ENCODE measurements at places on chromosomes 1 and 21.

DNA sequence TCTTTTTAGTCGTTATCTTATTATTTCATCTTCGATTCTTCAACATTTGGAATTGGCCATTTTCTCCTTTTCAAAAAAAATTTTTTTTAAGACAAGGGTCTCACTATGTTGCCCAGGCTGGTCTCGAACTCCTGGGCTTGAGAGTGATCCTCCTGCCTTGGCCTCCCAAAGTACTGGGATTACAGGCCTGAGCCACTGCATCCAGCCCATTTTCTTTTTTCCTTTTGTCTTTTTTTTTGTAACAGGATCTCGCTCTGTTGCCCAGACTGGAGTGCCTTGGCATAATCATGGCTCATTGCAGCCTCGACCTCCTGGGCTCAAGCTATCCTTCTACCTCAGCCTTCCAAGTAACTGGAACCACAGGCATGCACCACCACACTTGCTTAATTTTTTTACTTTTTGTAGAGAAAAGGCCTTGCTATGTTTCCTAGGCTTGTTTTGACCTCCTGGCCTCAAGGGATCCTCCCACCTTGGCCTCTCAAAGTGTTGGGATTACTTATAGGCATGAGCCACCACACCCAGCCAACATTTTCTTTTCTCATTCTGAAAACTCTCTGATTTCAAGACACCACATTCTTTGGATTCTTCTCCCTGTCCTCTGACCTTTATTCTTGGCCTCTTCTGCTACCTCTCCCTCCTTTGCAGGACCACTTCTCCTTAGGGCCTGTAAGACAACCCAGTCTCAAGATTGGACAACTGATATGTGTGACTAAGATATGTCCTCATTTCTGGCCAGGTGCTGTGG lies 6.0 kb upstream of the MAP1LC3C start:
- no peak for DNase-seq

- no peak for DNase-seq
Measured at GRCh38 chr1:21741206-21741605, 41.7 kb downstream of the USP48 start.

DNA sequence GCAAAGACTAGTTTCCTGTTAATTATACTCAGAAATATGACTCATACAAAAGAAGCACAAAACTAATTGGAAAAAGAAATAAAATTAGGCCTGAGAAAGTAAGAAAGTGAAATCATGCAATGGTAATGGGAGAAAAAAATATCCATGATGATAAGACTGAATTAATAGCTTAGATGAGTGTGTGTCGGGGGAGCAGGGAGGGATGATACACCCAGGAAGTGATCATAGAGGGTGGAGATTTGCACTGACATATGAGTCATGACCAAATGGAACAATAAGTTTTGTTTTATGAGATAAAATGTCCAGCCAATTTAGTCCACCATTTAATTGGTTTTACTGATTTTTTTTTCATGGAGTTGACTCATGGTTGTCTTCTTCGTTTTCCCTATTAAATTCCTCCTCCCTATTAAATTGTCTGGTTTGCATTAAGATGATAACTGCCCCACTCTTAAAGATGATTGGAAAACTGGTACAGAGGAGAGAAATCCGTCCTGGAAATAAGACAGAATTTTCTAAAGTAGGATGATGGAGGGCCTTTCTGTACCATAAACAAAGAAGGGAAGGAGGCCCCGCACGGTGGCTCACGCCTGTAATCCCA lies 111.7 kb upstream of the KCNJ6 start:
- no peak for DNase-seq

DNA sequence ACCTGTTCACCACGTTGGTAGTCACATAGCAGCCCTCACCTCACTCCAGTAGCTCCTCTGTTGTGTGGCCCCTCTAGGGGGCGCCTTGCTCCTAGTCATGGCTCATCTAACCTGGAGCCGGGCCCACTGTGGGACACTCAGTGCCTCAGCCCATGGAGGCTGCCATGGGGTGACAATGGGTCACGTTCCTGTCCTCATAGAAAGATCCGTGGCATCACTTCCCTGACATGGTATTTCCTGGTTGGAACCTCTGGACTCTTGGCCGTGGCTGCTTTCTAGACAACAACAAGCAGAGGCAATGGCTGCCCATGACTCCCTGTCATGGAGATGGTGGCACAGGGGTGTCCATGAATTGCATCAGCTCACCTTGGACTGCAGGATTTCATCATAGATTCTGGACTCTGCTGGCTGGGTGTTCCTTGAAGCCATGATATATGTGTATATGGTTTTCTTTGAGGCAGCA lies 27.5 kb upstream of the SLAMF6 start:
- peak; percentile 100 for DNase-seq

DNA sequence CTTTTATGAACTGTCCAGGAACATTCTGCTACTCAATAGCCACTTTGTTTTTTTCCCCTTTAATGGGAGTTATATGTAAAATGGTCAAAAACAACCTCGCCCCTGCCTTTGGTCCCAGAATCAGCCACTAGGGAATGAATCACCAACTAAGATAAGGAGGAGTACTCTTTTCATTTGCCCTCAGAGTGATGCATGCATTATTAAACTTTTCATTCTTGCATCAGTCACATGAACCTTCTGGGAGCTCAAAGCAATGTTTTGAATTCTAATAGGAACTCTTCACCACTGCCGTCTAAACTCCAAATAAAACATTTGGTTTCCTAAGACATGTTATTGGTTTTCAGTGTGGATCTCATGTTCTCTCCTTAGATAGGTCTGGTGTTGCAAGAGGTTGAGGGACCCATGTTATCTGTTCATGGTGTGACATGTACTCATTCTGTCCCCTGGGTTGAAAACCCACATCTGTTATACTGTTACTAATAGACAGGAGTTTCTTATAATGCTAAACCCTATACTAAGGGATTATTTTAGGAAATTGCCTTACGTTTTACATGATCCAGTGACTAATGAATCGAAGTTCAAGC lies 17.8 kb upstream of the HSD17B7 start:
- no peak for DNase-seq

DNA sequence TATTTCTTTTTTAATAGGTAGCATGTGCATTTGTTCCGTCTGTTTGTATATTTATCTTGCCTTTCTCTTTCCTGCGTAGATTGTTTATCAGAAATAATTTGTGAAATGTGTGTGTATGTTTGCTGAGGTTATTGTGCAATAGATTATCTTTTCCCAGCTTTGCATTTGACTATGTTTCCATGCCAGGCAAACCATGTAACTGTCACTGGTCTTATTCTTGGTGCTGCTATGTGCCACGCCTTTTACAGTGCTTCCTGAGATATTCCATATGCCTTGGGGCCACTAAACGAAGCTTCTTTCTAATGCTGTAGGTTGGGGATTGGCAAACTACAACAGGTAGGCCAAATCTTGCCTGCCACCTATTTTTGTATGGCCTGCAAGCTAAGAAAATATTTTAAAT lies 598.8 kb downstream of the PLPP3 start:
- DNase-seq = no peak

- DNase-seq = no peak
Measured at GRCh38 chr1:219293410-219293809, 119.7 kb downstream of the LYPLAL1 start.

DNA sequence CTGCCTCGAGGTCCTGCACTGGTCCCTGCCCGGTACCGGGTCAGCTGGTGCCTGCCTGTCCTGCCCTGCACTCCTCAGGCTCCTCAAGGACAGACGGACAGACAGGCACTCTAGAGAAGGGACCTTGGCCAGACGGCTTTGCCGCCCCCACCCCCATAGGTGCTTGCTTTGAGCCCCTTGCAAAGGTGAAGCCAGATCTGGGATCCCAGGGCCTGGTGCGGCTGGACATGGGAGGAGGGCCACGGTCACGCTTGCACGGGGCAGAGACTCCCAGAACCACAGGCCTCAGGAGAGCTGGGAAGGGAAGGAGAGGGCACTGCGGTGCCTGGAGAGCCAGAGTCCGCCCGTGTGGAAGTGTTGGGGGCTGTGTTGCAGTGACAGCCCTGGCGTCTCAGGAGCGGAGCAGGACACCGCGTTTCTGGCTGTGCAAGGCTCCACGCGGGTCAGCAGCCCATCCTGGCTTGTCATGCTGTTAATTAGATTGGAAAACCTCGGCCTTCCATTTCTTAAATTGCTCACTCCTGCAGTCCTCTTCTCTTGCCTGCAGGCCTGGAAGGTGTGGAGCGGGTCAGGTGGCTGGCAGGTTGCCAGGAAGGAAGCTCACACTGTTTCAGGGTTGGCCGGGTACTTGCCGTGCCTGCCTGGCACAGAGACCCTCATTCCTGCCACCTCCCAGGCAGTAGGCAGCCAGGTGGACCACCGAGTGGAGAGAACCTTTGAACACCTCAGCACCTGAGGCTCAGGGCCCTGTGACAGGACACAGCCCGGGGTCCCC lies 16.3 kb downstream of the COL18A1 start:
- no peak for DNase-seq
